Stimulated activated CD4-positive, alpha-beta T cell treated with anti-CD3 and anti-CD28 coated beads, Interleukin-2, amount 100 ng/mL, for 24 hours (primary cell): ENCODE measurements at places on chromosomes 6 and 20.

- no peak for DNase-seq
These were observed 145.1 kb downstream of the MRPL14 start for GRCh38 chr6:43982084-43982625.

DNA sequence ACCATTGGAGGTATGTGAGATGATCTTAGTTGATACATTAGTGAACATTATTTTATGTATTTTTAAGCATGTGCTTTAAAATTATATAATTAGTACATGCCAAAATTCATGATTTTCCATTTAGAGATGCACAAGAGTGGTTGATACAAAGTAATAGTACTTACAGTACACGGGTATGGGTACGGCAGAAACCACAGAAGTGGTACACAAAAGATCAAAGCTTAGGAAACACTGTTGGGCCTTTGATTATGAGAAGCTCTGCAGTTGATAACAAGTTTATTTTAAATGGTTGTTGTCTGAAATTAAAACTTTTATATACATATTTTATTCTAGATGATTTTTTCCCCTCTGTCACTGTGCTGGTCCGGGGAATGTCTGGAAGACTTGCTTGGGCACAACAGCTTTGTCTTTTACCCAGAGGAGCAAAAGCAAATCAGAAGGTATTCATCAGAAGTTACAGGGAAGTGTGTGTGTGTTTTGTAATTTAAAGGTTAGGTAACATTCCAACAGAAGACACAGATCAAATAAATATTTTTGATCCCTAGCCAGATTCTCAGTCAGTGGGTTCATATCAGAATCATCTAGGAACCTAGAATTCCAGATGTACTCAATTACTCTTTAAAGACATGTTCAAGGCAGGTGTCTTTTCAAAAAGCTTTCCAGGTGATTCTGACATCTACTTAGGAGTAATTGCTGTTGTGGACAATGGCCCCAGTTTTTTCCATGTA lies 32.5 kb upstream of the ADIG start:
- DNase-seq: no peak

GRCh38 chr20:63495741-63496595 lies 2.9 kb downstream of the EEF1A2 start:
- DNase-seq: peak; percentile 84

DNA sequence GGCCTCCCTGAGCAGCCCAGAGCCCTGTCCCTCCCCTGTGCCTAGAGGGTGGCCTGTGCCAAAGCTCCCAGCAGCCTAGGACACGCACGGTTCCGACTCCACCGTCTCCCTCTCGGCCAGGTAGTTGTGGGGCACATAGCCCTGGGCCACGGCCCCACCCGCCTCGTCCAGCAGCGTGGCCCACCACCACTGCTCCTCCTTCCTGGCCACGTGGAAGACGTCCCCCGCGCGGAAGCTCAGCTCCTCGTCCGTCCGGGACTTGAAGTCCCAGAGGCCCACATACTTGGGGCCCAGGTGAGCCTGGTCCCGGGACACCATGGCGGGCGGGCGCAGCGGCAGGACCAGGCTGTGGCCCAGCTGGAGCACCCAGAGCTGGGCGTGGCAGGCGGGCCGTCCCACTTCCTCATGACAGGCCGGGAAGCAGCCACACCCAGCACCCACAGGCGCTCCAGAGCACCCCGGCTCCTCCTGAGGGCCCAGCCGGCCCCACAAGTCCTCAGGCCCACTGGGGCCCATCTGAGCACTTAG lies at the start of gene PTK6:
TSS of gene PTK6 (minus strand) at position 380 of the 528 bp plus-strand sequence. CDS start at position 318, 62 bp downstream.
- peak; percentile 55 for DNase-seq

DNA sequence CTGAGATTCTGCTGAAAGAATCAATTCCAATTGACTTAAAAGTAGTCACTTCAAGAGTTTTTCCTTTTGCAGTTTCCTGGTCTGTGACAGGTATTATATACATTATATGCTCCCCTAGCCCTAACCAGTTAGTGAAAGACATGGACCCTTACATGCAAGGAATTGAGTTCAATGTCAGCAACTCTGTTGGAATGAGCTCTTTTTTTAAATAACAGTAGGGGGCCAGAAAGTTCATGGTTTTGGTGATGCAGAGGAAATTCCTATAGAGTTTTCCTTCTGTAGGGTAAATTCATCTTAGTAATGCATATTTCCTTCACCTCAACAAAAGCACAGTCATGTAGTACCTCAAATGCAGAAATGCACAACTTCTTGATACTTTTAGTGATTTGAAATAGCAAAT lies 172.2 kb downstream of the KIF6 start:
- DNase-seq: no peak

DNA sequence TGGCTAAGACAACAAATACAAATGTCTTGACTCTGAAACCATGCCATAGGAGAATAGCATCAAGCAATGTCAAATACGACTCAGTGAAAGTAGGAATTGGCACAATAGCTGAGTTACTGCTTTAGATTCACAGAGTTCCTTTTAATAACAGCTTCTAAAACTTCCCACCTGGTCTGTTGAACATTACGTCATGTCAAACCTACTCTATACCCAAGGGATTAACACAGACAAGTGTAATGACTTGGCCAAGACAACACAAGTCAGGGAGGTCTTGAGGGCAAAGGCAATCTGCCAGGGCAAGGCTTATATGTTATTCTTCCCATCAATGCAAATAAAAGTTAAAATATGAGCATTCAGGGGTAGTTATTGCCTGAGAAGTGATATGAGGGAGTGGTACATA lies 265.1 kb upstream of the PRDM1 start:
- no peak for DNase-seq

GRCh38 chr6:30260036-30260504 lies 46.9 kb upstream of the TRIM26 start:
- peak; percentile 34 for DNase-seq

GRCh38 chr6:118161343-118161742 lies 254.3 kb downstream of the SLC35F1 start:
- no peak for DNase-seq

GRCh38 chr6:33082702-33083101 lies 6.9 kb downstream of the HLA-DPB1 start:
- no peak for DNase-seq

DNA sequence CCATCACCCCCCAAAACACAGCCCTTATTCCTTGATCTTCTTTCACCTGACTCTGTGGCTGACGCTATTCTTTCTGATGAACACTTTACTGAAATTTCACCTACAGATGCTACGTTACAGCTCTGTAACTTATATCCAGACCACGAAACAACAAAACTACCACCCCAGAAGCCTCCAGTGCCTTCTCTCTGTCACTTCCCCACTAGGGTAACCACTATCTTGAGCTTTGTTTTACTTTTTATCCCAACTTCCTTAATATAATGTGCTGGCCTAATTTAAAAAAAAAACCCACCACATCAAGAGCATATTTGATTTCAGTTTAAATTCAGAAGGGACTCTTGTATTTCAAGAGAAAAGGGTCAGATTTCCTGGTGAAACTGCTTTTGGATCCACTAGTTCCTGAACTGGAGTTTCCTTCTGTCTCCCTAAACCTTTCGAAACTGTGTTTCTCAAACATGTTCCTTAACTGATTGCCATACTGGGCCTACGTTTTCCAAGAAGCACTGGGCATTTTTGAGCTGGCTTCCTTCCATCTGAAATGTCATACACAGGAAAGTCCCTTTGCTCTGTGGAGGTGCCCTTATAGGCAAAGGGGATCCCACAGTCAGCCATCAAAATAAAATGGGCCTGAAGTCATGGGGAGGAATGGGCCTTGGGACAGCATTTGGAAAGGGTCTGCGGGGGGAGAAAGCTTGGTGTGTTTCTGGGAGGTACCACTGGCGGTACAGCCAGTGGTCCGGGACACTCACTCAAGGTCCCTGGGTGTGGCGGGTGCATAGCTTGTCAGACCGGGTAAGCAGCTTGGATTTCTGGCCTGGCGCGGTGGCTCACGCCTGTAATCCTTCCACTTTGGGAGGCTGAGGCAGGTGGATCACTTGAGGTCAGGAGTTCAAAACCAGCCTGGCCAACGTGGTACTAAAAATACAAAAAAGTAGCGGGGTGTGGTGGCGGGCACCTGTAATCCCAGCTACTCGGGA lies 25.8 kb upstream of the RTF2 start:
- no peak for DNase-seq

DNA sequence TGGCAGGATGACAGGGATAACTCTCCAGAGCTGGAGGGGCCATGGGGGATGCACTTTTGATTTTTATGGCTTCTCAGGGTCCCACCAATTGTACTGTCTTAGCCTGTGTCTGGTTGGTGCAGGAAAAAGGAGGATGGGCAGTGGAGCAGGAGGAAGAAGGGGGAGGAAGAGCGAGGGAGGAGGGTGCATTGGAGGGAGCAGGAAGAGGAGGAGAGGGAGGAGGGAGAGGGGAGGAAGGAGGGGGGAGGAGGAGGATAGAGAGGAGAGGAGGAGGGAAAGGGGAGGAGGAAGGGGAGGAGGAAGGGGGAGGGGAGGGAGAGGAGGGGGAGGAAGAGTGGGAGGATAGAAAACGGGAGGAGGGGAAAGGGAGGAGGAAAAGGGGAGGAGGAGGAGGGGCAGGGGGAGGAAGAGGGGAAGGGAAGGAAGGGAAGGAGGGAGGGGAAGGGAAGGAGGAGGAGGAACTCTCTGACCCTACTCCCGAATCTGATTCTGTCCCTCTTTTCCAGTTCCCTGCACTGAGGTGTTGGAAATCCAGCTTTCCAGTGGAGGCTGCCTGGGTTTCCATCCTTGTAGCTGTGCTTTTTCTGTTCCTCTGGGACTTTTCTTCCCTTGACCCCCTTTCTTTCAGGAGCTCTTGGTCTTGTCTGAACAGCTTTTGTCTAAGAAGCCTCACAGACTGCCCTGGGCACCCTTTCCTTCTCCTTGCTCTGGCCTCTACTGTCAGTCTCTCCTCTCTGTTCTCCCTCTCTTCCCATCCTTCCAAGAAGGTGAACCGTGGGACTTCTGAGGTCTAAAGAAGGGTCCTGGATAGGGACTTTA lies 149.4 kb downstream of the DHX35 start:
- no peak for DNase-seq

DNA sequence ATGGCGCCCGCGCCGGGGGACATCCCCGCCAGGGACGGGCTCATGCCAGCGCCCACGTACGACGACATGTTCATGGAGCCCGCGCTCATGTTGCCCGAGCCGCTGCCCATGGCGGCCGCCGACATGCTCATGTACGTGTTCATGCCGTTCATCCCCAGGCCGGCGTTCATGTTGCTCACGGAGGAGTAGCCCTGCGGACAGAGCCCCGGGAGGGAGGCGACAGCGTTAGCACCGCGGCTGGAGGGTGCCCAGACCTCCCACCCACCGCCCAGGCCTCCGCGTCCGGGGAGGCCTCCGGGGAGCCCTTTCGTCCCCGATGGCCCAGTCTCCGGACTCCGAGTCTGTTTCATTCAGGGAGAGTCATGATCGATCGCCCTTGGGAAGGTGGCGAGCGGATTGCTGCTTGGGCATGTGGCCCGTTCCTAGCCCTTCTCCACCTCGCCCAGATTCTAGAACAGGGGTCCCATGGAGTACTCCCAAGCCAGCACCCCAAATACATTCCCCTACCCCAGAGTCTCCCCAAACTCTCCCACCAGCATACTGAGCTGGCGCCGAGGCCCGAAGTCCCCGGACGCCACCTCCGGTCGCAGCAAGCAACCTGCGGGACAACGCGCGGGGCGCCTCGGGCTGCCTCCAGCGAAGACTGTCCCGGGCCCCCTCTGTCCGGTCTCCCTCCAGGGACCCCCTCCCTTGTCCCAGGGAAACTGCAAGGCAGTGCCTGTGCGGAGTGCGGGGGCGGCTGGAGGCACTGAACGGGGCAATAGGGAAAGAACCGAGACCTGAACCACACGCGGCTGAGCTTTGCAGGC lies 1.2 kb downstream of the FOXA2 start:
- DNase-seq: no peak

DNA sequence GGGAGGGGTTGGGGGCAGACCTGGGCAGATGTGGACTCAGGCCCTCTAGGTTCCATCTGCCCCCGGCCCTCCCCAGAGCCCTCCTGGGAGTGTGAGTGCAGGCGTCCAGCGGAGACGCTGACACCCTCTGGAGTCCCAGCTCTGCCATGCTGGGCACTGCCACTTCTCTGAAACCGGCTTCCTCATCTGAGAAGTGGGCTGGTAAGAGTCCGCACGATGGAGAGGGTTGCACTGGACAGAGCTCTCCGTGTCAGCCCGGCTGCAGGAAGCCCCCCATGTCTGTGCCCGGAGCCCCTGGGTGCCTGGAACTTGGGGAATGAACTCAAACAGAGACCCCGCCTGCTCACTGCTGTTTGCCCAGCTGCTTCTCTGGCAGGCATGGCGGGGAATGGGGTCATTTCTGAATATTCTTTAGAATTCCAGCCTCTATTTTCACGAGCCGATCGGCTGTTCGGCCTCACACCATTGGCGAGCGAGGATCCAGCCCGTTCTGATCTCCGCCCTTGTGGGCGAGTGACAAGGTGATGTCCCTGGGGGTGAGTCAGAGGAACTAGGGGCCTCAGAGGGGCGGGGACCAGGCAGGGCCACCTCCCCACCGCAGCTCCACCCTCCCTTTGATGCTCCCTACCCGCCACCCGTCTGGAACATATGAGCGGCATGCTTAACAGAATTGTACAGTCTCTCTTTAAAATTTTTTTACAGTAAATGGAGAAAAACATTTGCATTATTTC lies 47.8 kb upstream of the GATA5 start:
- DNase-seq: peak; percentile 73

- DNase-seq: no peak
These were observed 329.8 kb upstream of the EPHA7 start for GRCh38 chr6:93749191-93749590.

- peak; percentile 38 for DNase-seq
These were observed 916 bp downstream of the TRIM27 start for GRCh38 chr6:28922821-28923317.

GRCh38 chr6:35808688-35809087 lies 3.5 kb downstream of the LHFPL5 start:
- no peak for DNase-seq

DNA sequence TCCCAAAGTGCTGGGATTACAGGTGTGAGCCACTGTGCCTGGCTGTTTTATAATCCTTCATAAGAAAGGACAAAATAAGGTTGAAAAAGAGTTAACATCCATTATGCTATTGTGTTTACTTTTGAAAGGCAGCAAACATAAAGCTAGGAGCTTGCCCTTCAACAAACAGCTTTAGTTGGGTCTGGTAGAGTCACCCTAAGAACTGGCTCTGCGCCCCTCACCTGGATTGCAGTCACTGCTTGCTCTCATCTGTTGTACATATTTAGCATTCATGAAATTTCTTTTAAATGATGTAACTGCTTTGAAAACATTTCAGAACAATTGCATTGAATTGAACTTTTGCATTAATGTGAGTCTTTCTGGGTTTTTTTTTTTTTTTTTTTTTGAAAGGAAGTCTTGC lies 38.9 kb downstream of the JARID2 start:
- DNase-seq: no peak

DNA sequence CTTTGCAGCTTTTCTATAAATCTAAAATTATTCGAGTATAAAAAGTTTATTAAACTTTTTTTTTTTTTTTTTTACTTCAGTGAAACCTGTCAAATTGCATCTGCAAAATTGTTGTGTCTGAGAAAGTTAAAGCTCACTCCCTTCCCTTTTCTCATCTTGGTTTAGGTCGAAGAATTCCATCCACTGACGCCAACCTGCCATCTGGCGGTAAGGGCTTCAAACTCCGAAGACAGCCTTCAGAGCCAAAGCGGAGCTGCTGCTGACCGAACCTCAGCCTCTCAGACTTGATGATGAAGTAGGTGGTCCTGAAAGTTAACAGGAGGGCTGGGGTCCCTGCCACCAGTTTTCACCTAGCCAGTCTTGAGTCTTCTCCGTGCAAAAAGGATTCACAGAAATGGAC lies 29.6 kb upstream of the VAPB start:
- no peak for DNase-seq

GRCh38 chr20:46085179-46085851 lies 4.4 kb downstream of the NCOA5 start:
- DNase-seq: no peak

GRCh38 chr20:43459022-43459942 lies 1.6 kb downstream of the SRSF6 start:
- DNase-seq: peak; percentile 28

GRCh38 chr6:46730921-46731461 lies 4.2 kb downstream of the PLA2G7 start:
- no peak for DNase-seq
